NCI-H524 (cell line): ENCODE measurements at places on chromosomes 11 and 22.

- peak; percentile 79 for DNase-seq
These were observed 5.2 kb downstream of the SBF1 start for GRCh38 chr22:50469377-50470305.

DNA sequence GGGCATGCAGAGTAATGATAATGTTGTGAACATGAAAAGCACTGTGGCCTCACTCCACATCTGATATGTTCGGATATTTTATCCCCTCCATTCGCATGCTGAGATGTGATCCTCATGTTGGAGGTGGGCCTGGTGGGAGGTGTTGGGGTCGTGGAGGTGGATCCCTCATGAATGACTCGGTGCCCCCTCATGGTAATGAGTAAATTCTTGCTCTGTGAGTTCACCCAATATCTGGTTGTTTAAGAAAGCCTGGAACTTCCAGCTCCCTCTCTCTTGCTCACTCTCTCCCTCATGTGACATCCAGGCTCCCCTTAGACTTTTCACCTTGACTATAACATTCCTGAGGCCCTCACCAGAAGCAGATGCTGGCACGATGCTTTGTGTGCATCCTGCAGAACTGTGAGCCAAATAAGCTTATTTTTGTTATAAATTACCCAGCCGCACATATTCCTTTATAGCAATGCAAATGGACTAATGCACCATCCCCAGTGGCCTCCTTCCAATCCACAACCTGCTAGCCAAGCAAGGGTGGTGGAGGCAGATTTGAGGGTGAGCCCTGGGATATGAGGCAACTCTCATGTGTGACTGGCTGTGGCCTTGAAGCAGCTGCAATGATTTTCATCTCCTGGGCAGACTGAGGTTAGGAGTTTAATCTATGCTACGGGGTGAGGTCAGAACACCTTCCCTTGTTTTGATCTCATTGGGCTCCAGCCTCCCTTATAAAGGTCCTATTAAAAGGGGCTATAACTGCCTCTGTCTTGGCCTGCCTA is 276.5 kb downstream of the ETS1 start:
- DNase-seq: no peak

DNA sequence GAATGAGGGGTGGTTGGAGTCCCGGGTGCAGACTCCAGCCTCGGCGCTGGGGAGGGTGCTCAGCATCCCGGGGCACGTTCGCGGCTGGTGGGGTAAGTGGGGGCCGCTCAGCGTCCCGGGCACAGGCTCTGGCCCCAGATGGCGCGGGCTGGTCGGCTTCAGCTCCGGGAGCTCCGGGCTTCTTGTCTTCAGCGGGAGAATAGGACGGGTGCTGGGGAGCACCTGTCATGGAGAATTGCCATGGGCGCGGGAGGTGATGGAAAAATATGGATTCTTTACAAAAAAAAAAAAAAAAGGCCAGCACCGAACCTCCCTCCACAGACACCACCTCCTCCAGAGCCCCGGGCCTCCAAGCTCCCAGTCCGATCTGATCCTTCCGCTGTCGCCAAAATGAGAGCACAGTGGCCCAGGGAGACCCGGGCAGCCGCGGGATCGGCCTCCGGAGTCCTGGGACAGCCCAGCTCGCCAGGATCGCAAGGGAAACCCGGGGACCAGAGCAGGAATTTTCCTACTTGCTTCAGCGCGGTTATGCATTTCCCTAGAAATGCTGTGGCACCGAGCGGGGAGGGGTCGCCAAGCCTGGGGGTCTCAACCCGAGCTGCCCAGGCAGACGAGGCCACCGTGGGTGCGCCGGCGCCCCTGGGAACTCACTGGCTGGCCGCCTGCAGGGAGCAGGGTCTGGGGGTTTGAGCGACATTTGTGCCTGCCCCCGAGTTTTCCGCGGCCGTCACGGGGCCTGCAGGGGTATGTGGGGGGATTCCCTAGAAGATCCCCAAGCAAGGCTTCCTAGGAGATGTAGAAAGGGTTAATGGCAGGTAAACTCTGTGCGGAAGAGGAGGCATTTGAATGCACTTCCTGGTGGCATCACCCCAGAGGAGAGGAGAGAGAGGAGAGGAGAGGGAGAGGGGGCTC is 1336.9 kb downstream of the BRD1 start:
- peak; percentile 41 for DNase-seq

GRCh38 chr22:21931056-21931455 is 21.6 kb downstream of the PPM1F start:
- no peak for DNase-seq

- DNase-seq: no peak
These were observed 43.8 kb downstream of the BRSK2 start for GRCh38 chr11:1433568-1433967.
